ENCODE measurements at places on chromosomes 11 and 22.

DNA sequence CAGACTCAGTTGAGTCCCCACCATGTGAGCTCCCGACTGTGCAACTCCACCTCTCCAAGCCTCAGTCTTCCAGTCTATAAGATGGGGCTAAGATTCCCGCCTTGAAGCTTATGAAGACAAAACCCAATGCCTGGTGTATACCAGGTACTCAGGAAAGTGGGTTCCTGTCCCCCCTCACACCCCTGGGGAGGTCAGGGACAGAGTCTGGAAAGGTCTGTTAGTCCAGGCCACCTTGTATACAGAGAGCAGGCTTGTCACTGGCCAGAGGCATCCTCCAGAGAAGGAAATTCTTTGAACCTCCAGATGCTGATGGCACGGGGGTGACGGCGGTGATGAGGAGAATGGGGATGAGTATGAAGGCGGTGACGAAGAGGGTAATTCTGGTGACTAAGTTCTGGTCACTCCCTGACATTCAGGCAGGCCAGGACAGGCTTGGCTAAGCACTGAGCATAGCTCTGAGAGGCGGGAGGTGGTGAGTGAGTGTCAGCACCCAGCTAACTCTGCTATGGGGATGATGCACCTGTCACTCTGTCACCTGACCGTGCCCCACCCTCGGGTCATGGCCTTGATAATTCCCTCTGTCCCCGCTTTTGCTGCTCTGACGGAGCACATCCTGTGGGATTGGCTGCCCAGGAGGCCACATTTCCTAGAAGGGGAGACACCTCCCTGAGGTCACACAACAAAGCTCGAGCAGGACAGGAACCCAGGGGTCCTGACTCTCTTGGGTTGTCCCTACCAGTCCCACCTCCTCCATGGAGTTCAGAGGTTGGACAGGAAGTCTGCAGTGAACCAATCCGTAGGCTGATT is 30.9 kb upstream of the CSNK1E start:
- no peak for DNase-seq

DNA sequence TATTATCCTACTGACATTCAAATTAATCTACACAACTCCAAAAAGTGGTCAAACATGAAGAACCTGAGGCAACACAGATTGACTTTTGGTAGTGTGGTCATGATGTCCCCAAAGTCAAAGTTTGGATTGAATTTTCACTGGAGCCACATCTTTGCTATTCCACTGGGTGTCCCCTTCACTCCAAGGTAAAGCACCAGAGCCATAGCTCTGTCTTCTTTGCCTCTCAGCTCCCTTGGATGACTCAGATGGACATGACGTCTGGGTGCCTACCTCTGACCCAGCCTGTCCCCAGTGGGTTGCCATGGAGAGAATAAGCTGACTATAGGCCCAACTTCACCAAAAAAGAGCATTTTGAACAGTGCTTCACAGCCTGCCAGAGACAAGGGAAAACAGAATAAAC is 57.4 kb upstream of the ARHGAP42 start:
- DNase-seq, result no peak

DNA sequence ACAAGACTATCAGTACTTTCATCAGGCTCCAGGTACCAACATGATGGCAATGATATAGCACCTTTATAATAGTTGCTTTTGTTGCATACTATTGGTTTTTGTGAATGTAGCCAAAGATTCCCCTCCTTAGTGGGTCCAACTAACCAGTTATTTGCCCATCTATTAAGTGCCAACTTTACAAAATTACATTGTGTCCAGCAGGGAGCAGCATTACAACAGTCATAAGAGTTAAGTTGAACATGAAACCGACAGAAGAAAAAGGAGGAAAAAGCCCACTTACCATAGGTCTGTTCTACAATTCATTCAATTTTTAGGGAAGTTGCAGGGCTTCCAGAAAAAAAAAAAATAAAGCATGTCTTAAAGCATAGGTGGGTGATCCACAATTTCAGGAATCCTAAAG is 21.6 kb downstream of the IMMP1L start:
- DNase-seq, result no peak

- no peak for DNase-seq
Measured at GRCh38 chr11:133501643-133502539, 30.4 kb downstream of the OPCML start.

DNA sequence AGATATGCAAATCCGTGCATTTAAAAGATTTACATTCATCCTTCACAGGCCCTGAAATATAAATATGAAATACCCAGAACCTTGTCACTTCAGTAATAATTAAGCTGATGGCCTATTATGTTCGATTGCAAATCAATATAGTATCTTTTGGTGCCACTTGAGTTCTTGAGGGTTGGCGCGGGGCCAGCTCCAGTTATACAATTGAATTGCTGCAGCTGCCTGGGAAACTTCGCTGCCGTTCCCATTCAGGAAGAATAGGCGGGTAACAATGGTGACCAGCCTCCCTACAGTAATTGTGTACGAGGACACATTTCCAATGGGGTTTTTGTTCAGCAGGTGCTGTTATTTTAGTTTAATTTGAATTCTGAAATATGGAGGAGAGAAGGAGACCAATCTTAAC is 451.2 kb downstream of the INSC start:
- no peak for DNase-seq

DNA sequence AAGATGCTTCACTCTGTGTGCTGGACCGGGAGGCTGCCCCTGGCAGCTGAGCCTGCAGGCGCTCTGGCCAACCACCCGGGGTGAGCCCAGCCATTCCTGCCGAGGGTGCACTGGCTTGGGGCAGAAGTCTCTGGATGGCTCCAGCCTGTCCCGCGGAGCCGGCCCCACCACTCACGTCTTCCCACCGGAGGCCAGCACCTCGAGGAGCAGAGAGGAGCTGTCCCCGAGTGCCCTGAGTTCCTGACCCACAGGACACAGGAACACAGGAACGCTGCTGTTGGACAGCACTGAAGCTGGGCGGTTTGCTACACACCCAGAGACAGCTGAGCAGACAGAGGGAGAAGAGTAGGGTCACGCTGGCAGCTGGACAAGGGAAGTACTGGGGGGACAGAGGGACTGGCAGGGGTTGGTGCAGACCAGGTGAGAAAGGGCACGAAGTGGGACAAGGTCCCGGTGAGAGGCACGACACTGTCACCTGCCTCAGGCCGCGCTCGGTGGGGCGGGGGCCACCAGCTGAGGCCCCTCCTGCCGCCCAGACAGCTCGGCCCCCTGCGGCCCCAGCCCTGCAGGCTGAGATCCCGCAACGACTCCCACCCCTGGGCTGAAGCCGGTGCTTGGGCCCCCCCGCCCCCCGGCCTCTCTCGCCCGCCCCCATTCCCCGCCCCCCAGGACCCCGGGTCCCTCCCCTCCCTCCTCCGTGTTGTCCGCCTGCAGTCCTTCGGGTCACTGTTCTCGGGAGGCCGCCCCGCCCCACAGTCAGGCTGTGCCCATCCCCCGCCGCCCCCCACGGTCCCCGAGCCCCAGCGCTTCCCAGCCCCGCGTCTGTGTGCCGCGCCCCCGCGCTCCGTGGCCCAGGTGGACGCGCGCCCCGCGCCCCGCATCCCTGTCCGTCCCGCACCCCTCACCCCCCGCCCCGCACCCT is 624 bp upstream of the B4GALNT4 start:
- DNase-seq, result no peak

DNA sequence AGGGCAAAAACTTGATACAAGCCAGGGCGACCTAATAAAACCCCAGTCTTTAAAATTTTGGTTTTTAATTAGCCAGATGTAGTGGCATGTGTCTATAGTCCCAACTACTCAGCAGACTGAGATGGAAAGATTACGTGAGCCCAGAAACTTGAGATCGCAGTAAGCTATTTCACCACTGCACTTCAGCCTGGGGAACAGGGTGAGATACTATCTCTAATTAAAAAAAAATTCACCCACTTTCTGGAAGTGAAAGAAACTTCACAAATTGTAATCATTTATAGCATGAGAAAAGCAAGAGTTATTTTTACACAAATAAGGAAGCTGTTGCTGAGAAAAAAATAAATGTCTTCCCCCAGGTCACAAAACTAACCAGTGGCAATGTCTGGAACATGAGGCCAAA is 882 bp upstream of the GLYATL2 start:
- no peak for DNase-seq

Measured in stimulated activated CD8-positive, alpha-beta memory T cell treated with anti-CD3 and anti-CD28 coated beads, Interleukin-12 subunit alpha, Interleukin-12 subunit beta, amount 100 ng/mL, for 4 hours (primary cell).